ENCODE measurements at places on chromosomes 7 and 10. TPM values are rescaled to one million over a fixed set of nuclear protein-coding genes. Genes with fewer than 3 reads are reported as not detected.

- DNase-seq: no peak
These were observed 448.2 kb upstream of the AUTS2 start for GRCh38 chr7:69149804-69150782.

DNA sequence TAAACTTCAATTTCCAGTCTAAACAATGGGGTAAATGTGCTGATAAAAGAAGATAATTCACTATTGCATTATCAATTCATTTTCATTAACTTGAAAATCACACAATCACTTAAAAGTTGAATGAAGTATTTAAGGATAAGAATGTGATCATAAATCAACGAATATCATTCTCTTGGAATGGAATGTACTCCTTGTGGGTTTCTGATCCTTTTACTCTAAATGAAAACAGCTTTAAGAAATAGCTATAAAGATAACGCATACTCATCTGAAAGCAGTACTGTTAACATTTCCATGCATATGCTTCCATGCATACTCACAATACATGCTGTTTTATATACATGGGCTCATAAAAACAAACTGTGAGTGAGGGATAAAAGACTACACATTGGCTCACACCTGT lies 108.8 kb downstream of the ATE1 start:
- no peak for DNase-seq

PGAM2 gene
- 9.7 TPM for total RNA-seq

DNA sequence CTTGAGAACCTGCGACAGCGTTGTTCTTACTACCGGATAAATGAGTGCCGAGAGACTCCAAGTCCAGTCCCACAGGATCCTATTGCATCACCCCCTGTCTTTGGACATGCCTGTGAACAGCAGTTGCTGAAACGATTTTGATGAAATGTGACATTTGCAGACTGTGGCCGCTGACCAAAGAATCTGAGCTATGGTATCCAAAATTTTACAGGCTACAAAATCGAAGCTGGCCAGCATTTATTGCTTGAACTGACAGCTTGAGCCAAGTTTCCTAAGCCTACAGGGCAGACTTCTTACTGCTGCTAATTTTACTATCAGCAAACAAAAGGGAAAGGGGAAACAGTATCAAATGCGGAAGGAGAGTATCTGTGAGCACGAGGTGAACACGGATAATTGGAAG lies 12.1 kb upstream of the NPVF start:
- no peak for DNase-seq

- no peak for DNase-seq
These were observed 365.3 kb downstream of the REEP3 start for GRCh38 chr10:63886281-63887022.

CUZD1 gene
- 0.41 TPM for total RNA-seq

DNA sequence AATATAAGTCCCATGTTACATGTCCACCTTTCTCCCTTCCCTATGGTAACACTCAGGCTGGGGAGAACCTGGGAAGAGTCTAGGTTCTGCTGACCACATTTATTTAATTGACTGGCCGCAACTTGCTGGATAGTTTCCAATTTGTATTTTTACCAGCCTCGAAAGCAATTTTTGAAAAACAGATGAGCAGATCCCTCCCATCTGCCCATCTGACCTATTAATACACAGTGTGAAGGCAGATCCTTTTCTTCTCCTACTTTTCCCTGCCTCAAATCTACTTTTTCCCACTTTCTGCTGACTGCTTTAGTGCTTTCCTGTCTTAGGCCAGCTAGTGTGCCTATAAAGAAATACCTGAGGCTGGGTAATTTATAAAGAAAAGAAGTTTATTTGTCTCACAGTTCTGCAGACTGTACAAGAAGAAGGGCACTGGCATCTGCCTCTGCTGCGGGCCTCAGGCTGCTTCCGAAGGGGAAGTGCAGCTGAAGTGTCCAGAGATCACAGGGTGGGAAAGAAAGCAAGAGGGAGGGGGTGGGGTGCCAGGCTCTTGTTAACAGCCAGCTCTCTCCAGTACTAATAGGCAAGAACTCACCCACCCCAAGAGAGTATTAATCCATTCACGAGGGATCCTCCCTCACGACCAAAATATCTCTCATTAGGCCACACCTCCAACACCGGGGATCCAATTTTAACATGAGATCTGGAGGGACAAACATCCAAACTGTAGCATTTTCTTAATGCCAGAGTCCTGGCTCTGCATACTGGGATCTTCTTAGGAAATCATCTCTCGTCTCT lies 336.0 kb upstream of the IGFBP3 start:
- DNase-seq: no peak

DNA sequence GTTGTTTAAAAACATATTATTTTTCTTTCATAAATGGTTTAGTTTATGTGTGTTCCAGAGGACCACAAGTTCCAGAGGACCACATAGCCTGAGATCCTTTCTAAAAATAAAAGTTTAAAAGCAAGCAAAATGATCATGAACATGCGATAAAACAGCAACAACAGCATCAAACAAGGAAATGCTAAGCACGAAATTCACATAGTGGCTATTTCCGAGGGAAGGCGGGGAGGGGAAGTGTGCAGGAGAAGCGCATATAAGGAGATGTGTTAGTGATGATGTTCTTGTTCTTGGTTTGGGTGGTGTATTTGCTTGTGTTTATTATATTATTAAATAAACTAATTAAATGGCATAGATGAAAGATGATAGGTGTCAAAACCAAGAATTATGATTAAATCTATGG lies 1.2 kb downstream of the TBATA start:
- no peak for DNase-seq

DNA sequence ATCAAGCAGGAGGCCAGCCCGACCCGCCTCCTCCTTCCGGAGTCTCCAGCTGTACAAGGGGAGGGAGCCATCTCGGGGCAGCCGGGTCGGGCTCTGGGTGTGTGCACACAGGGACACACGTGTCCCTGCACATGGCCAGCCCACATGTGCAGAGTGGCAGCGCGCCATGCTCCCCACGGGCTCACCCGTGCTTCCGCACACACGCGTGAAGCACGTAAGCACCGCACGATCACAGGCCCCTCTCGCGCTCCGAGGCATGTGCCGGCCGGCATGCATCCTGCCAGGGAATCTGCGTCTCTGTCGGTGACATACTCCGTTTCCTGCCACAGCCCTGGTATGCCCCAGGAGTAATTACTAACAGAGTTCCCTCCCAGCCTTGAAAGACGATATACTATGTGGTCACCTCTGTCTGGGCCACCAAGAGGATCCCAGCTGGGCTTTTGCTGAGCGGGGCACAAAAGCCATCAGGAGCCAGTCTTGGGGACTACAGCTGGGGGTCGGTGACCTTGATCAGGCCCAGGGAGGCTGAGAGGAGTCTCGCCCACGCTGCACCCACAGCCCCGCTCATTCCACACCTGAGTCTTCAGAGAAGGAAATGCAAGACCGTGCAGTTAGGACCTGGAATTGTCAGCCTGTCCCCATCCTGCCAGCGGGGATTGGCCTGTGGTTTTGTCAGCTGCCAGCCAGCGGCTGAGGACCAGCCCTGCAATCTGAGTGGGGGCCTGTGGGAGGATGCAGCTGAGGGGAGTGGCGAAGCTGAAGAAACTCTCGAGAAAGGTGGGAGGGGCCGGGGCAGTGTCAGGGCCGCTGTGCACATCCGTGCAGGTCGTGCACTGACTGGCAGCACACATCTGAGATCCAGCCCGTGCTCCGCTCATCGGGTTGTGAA lies 11.0 kb upstream of the LFNG start:
- peak; percentile 71 for DNase-seq

DNA sequence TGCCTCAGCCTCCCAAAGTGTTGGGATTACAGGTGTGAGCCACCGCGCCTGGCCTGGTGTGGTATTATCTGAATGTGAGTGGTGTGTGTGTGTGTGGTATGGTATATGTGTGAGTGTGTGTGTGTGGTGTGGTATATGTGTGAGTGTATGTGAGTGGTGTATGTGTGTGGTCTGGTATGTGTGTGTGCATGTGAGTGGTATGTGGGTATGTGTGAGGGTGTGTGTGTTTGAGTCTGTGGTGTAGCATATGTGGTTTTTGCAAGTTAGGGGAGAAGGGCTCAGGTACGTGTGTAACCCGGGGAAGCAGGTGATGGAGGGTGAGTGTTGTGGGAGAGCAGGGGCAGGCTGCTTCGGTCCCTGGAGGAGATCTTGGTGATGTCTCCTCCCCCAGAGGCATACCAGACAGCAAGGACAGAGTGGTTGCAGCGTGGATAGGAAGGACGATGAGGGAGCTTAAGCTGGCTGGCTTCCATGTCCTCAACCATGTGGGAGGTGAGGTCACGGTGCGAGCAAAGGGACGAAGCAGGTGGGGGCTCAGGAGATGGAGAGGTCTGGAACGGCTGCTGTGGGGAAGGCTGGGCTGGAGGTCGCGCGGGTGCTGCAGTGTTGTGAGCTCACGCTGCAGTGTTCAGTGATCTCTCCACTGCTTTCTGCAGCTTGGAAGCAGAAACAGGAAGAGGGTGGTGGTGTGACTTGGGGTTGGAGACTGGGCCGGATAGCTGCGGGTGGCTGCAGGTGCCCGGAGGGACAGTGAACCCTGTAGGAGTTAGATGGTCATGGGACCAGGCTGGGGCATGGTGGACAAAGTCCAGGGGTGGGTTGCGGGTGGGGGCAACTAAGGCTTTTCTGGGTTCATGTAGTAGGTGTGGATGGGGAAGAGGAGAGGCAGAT lies 5.0 kb downstream of the ZYX start:
- no peak for DNase-seq

GRCh38 chr10:80739963-80740715 lies 202.4 kb downstream of the SH2D4B start:
- DNase-seq: no peak

DNA sequence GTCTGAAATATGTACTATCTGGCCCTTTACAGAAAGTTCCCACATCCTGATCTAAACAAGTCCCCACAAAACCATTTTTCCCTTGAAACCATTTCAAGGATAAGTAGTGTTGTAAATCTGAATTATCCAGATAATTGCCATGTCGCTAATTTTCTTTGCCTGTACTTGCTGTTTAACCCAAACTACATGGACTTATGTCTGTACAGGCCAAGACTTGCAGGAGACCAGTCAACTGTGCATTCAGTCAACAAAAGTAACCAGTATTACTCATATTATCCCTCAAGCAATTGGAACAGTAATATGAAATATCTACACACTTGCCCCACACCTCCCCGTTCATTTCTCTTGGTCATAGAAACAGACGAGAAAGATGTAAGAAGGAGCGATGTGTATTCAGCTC lies 347.8 kb upstream of the NFE2L3 start:
- no peak for DNase-seq

- no peak for DNase-seq
These were observed 67.4 kb downstream of the HTR7 start for GRCh38 chr10:90790422-90790821.

FXYD4 gene
- total RNA-seq: not detected

GRCh38 chr10:12351447-12351846 lies 2.1 kb downstream of the CAMK1D start:
- DNase-seq: peak; percentile 21

ATP5MK gene
- 13.7 TPM for total RNA-seq

DNA sequence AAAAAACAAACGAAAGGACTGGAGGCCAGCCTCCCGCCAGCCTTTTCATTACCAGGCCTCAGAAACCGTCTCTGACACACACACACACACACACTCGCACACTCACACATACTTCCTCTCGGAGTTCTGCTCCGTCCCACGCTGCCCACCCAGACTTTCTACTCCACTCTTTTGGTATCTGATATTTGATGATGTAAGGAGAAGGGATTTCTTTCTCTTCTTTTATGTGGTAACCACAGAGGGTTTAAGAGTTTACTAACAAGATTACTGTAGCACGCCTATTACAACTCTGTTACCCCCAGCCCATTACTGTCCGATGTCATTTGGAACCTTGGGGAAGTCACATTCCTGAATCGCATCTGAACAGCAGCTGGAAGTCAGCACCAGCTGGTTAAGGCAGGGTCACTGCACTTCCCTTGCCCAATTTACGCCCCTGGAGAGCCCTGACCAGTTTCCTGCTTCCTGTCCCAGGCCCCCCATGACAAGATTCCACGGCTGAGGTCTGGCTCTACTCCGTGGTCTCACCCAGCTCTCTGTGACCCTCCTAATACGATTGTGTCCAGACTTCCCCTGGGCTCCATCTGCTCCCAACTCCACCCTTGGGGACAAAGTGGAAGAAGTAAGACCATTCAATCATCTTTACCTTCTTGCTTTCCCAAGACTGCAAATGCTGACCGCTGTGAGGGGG lies 1.1 kb downstream of the DENND2A start:
- no peak for DNase-seq

ACSM6 gene
- total RNA-seq: not detected

DNA sequence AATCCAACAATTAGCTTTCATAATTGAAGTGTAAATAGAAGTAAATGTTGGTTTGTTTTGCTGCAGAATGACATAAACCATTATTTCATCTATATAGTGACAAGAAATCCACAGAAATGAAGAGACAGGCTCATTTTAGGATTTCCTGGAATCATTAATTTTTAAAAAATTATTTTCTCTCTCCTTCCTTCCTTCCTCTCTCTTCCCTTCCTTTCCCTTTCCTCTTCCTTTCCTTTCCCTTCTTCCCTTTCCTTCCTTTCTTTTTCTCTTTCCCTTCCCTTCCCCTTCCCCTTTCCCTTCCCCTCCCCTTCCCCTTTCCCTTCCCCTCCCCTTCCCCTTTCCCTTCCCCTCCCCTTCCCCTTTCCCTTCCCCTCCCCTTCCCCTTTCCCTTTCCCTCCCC lies 51.2 kb upstream of the KMT2C start:
- DNase-seq: no peak

GRCh38 chr7:26588511-26588910 lies 275.9 kb downstream of the SKAP2 start:
- DNase-seq: no peak

TMEM176B gene
- total RNA-seq: 30.4 TPM

DNA sequence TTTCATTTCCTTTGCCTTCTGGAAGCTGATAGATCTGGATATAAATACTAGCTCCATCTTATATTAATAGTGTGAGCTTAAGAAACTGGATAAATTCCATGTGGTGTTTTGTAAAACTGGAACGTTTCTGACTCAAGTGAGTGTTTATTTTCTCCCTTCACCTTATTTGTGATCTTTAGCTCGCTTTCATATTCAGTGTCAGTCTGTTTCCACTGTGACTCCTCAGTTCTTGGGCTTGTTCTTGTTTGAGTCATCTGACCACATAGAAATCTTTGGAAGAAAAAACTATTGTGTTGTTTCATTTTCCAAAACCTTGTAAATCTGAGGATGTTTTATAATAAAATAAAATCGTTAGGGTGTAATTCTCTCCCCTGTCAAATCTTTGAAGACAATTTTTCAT lies 186.4 kb downstream of the POLR1F start:
- no peak for DNase-seq

DNA sequence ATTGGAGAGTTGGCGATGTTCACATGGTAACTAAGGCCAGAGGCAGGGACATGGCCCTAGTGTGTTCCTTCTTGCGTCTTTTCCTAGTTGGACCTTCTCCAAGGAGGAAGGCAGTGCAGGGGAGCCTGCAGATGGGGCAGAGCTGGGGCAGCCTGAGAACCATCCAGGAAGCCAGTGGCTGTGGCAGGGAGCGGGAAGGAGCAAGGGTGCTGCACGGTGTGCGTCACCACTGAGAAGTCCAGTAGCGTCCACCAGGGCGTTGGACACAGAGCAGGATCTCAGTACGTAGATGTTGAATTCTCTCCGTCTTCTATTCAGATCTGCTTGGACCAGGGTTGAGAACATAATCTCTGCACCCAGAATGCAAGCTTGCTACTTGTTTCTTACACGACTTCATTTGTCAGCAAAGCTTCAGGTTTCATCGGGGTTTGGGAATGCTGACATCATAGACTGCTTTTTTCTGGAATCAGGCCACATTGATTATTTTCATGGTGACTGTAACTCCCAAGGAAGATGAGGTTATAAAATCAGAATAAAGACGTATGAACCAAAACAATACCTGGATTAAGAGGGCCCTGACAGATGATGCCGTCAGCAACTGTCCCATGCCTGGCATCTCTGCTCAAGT lies 130.3 kb downstream of the HECW1 start:
- DNase-seq: no peak
